ENCODE measurements at places on chromosomes 3 and 15. TPM values are rescaled to one million over a fixed set of nuclear protein-coding genes. Genes with fewer than 3 reads are reported as not detected.

- H3K36me3 ChIP-seq: no peaks in the 10 kb centered on the region
- H3K4me3 ChIP-seq: no peak overlapping the region
- DNase-seq: no peak
- no peaks in the 10 kb centered on the region for H3K4me1 ChIP-seq
These were observed 72.7 kb downstream of the FSIP1 start for GRCh38 chr15:39709941-39710340.

- H3K4me1 ChIP-seq: peaks cover 4% of the 10 kb centered on the region
- H3K27me3 ChIP-seq: no peaks in the 10 kb centered on the region
- no peak overlapping the region for H3K27ac ChIP-seq
These were observed 287.5 kb downstream of the RBMS3 start for GRCh38 chr3:29568355-29568754.

DNA sequence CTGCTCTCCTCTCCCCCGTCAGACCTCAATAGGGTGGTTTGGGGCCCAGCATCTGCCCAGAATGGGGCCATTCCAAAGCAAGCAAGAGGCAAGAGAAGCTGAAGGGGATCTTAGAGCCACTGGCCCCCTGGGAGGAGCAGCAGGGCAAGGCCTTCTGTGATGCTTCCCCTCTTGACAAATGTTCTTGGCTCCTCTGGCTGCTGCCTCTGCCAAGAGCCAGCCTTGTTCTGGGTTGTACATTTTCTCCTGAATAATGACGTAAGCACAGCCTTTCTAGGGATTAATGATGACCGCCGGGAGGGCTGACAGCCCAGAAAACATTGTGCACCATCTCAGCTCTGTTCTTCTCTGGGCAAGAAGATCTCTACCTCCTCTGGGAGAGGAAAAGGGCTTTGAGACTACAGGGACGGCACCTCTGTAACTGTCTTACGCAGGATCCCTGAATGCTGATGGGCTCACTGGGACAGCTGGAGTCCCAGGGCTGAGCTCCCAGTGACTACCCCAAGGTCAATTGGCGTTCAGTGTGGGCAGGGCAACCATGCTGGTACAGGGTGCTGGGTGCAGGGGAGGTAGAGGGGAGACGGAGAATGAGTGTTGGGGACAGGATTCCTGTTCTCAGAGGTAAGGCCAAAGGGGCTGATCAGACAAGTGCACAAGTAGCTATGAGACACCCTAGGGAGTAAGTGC, 253.3 kb downstream of the FAM43A start:
- H3K4me1 ChIP-seq: no peaks in the 10 kb centered on the region
- H3K27me3 ChIP-seq: no peaks in the 10 kb centered on the region
- H3K4me3 ChIP-seq: no peak overlapping the region
- no peak overlapping the region for H3K27ac ChIP-seq

- no peak for DNase-seq
- no peak overlapping the region for H3K27ac ChIP-seq
- H3K4me1 ChIP-seq: peaks cover 6% of the 10 kb centered on the region
- no peak overlapping the region for H3K4me3 ChIP-seq
- H3K27me3 ChIP-seq: no peaks in the 10 kb centered on the region
These were observed 258.4 kb downstream of the CHL1 start for GRCh38 chr3:454986-455385.

DNA sequence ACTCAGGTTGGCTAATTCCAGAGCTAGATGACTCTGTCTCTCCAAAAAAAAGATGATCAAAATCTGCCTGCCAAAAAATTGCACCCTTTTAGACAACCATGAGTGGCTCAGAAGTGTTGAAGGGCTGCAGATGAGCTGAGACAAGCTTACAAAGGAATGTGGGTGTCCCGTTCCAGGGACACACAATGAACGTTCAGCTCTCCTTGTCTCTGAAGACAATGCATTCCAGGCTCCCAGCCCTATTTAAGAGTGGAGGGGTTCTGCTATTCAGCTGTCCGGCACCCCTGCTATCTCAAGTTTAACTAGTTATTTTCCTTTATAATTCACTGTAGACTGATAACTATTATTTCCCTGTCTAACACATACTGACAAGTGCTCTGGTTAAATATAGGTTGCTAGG, 355.1 kb upstream of the WNT5A start:
- H3K27me3 ChIP-seq: no peaks in the 10 kb centered on the region
- H3K27ac ChIP-seq: no peak overlapping the region
- H3K36me3 ChIP-seq: no peaks in the 10 kb centered on the region
- no peak for DNase-seq
- no peaks in the 10 kb centered on the region for H3K4me1 ChIP-seq

GRCh38 chr15:77688266-77688665, 55.6 kb upstream of the LINGO1 start:
- no peak overlapping the region for H3K4me3 ChIP-seq
- no peaks in the 10 kb centered on the region for H3K36me3 ChIP-seq
- H3K4me1 ChIP-seq: no peaks in the 10 kb centered on the region
- no peaks in the 10 kb centered on the region for H3K27me3 ChIP-seq

- H3K36me3 ChIP-seq: no peaks in the 10 kb centered on the region
- H3K4me3 ChIP-seq: no peak overlapping the region
- DNase-seq: no peak
- no peak overlapping the region for H3K27ac ChIP-seq
These were observed 6.3 kb downstream of the DNAH1 start for GRCh38 chr3:52322466-52322865.

DNA sequence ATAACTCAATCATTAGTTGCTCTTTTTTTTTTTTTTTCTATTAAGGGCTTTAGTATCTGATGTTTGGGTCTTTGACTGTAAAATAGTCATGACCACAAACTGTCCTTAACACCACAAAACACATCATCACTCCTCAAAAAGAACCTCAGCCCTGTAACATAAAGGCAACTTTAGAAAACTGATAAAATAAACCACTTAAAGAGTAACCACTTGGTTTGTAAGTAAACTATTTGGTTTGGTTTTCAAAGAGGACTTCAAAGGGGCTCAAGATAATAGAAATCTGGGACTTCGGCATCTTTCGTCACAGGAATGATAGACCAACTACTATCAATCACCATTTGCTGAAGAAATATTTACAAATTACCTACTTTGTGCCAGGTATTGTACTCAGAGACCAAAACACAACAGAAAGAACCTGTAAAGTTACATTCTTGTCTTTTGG, 167.8 kb downstream of the FOXP1 start:
- H3K27me3 ChIP-seq: no peaks in the 10 kb centered on the region
- H3K27ac ChIP-seq: no peak overlapping the region
- no peaks in the 10 kb centered on the region for H3K4me1 ChIP-seq
- DNase-seq: no peak
- H3K36me3 ChIP-seq: no peaks in the 10 kb centered on the region

- no peak overlapping the region for H3K4me3 ChIP-seq
- peak; percentile 39 for DNase-seq
- H3K27ac ChIP-seq: peak overlapping the region; percentile 36
- no peaks in the 10 kb centered on the region for H3K27me3 ChIP-seq
These were observed 137.6 kb downstream of the PEAK1 start for GRCh38 chr15:77282333-77282732.

GRCh38 chr3:188752850-188753249, 418.9 kb upstream of the TPRG1 start:
- H3K36me3 ChIP-seq: no peaks in the 10 kb centered on the region
- H3K27ac ChIP-seq: no peak overlapping the region
- DNase-seq: no peak
- no peaks in the 10 kb centered on the region for H3K27me3 ChIP-seq
- H3K4me1 ChIP-seq: no peaks in the 10 kb centered on the region

- H3K27ac ChIP-seq: peak overlapping the region; percentile 26
- no peaks in the 10 kb centered on the region for H3K36me3 ChIP-seq
- no peaks in the 10 kb centered on the region for H3K4me1 ChIP-seq
- DNase-seq: no peak
- no peaks in the 10 kb centered on the region for H3K27me3 ChIP-seq
These were observed 5.4 kb downstream of the MAPKBP1 start for GRCh38 chr15:41779662-41780157.

DNA sequence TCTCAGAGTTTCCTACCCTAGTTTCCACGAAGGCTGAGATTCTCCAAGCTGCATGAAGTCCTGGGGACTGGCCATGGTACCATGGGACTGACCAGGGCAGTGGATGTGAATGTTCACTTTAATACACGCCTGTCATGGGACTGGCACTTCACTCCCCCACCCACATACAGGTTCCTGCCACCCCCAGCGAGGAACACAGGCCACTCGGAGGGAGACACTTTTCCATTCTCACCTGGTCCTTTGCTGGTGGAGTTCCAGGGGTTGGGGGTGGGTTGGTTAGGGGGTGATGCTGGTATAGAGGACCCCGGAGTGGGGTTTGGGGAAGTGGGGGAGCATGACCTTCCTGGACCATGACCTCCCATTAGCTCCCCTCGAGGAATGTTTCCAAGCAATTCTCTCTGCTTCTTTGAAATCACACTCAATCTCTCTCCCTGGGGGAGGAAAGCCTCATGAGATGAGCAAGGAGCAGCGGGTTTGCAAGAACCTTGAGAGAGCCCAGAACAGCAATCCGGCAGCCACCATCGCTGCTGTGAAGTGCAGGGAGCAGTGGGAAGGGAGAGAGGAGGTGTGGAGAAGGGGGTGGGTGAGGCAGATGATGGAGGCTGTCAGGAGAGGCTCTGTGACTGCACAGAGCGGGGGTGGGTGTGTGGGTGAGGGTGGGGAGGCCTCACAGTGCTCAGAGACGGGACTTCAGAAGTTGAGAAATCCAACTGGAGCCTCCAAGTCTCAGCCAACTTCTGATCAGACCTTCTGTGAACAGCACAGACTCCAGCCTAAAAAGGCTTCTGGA, 69.7 kb downstream of the ADCY5 start:
- no peaks in the 10 kb centered on the region for H3K4me1 ChIP-seq
- no peaks in the 10 kb centered on the region for H3K27me3 ChIP-seq
- no peak overlapping the region for H3K27ac ChIP-seq
- no peak for DNase-seq
- no peak overlapping the region for H3K4me3 ChIP-seq

DNA sequence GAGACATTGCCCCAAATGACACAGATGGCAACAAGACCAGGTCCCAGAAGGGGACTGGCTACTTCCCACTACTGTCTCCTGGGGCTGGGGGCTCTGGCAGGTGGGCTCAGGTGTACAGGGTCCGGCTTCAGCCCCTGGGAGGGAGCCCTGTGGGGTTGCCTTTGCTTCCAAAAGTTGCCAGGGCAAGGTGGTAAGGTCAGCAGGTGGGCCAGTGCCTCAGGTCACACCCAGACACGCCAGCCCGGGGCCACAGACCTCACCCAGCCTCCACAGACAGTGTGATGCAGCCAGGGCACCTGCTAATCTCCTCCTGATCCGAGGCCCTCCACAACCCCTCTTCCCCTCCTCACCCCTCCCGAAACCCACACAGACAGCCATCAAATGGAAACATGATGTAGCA, 7.5 kb downstream of the OXTR start:
- no peak for DNase-seq
- no peak overlapping the region for H3K27ac ChIP-seq
- no peaks in the 10 kb centered on the region for H3K4me1 ChIP-seq
- H3K36me3 ChIP-seq: no peaks in the 10 kb centered on the region
- H3K4me3 ChIP-seq: no peak overlapping the region

DNA sequence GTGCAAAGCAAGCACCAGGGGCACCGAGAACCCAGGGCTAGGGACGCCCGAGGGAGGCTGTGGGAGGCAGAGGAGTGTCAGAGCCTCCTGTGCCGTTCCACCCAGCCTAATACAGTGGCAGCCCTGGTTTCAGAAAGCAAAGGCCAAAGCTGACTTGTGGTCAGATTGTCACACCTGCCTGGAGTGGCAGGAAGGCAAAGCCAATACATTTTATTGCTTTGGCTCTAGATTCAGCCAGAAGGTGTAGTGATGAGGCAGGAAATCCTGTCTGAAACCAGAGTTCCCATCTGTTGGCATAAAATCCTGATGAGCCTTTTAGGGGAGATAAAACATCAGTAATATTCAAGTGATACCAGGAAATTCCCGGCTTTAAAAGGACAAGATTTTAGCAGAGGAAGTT, 168.3 kb downstream of the SLCO3A1 start:
- H3K4me3 ChIP-seq: no peak overlapping the region
- no peak for DNase-seq
- H3K27ac ChIP-seq: no peak overlapping the region
- peaks cover 5% of the 10 kb centered on the region for H3K4me1 ChIP-seq

DNA sequence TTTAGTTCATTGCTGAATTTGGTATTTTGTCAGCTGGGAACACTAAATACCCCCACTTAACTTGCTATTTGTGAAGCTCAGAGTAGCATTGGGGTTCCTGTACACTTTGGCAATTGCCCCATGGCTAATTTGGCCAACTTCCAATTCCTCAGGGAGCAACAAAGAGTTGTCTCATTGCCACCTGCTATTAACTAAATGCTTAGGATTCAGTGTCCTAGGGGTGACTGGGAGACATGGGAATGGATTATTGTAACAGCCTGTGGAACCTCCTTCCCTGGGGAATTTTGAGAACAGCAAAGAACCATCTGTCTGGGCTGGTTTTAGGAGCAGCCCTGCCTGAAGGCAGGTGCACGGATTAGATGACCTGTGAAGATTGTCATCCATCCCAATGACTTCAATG, 437.4 kb upstream of the TPRG1 start:
- no peak overlapping the region for H3K27ac ChIP-seq
- no peak overlapping the region for H3K4me3 ChIP-seq
- H3K4me1 ChIP-seq: no peaks in the 10 kb centered on the region

GRCh38 chr3:661356-661755, 431.5 kb upstream of the CNTN6 start:
- H3K4me1 ChIP-seq: no peaks in the 10 kb centered on the region
- no peaks in the 10 kb centered on the region for H3K36me3 ChIP-seq
- H3K27me3 ChIP-seq: no peaks in the 10 kb centered on the region
- DNase-seq: no peak

DNA sequence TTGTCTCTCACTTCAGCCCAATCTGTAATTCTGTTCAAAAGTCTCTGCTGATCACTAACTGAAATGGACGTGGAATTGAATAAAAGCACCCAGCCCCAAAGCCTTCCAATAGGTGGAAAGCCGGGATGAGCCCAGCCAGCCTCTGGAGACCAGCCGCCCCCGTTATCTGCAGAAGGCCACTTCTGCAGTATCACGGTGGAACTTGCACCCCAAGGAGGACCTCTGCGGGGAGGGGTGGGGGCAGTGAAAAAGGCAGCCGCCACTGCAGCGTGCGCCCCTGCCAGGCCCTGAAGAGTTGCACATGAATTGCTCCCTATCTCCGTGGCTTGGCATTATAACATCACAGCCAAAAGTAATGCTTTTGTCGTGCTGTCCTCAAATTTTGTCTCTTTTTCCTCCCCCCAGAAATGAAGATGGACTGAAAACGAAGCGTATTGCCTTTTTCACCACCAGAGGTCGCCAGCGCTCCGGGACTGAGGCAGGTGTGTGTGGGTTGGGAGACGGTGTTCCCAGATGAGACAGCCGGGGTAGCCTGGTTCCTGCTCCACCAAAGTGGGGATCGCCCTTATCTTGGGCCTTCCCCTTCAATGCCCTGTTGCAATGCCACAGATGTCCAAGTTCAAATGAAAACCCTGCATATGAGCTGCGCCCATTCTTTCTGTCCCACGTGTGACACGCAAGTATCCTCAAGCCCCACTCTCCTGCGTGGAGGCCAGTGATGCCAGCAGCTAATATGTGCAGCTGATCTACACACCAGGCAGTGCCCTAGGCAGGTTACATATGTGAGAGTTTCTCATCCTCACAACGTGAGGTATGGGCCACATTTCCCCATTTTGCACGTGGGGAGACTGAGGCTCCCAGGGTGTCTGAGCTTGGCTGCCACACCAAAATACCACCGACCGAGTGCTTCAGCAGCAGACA, 96.0 kb downstream of the LRRK1 start:
- no peak overlapping the region for H3K27ac ChIP-seq
- H3K27me3 ChIP-seq: no peaks in the 10 kb centered on the region
- H3K4me3 ChIP-seq: no peak overlapping the region
- DNase-seq: peak; percentile 72

CCR8 gene
- not detected for total RNA-seq

AADACL2 gene
- total RNA-seq: not detected

RASL12 gene
- 65.3 TPM for total RNA-seq

FEZF2 gene
- not detected for total RNA-seq

MYEF2 gene
- total RNA-seq: 2.6 TPM

Data from uterus (tissue), 4 donors.